ENCODE measurements at places on chromosomes 7 and 10.
A peak's percentile ranks its signal among the peaks of the same experiment; 100 is the strongest.

GRCh38 chr10:65735382-65735781 lies 1190.5 kb upstream of the LRRTM3 start:
- DNase-seq: no peak

DNA sequence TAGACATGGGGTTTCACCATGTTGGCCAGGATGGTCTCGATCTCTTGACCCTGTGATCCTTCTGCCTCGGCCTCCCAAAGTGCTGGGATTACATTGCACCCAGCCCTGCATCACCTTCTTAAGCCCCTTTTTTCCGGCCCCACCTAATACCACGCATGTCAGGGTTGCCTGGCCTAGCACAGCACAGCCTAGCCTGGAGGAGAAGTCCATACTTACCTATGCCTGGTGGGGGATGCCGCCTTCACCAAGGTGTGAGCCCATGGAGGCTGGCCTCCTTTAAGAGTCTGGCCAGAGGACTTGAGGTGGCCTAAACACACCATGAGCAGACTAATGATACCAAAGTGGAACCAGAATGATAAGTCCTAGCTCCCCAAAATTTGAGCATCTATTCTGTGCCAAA lies 22.0 kb upstream of the CUX1 start:
- no peak for DNase-seq

- DNase-seq: peak; percentile 64
Measured at GRCh38 chr7:22667562-22668239, 59.3 kb upstream of the IL6 start.

DNA sequence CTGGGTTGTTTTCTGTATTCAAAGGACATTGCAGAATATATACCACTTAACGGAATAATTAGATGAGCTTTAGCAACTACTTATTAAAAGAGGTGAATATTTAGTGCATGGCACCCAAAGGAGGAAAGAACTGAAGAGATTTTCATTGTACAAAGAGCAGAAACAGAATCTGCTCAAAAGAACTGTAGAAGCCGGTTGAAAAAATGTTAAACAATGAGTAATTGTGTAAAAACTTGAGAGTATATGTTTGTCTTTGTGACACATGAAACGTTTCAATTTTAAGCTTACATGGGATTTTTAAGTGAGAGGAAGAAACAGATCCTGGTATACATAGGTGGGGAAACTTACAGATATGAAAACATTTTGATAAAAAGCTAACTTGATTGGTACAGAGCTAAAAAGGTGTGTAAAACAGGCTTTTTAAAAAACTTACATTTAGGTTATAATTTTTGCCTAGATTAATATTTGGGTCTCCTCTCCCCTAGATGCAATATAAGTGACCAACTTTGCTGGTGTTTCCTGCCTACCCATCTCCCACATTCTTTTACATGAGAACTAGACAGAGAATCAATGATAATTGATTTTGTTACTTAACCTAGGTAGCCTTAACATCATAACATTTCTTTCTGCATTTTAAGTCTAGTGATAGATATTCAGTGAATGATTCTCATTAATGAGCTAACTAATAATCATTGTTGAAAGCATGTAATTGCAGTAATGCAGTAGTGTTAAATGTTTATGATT lies 6.8 kb downstream of the ARL5B start:
- DNase-seq: no peak

GRCh38 chr7:70210200-70210935 lies 612.1 kb downstream of the AUTS2 start:
- no peak for DNase-seq

DNA sequence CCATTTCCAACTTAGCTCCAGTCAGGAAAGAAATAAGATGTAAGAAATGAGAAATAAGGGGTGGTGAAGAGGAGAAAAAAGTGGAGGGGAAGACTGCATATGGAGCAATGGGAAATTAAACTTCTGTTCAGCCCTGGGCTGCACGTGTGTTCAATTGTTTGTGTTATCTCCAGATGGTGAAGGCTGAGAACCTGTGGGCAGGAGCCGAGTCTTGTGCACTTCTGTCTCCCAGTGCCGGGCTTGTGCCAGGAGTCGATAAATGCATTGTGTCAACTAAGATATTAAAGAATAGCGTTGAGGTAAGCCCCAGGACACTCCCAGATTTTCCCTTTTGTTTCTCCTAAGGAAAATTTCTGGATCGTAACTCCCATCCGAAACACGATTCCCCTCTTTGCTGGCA lies 98.2 kb downstream of the PRLHR start:
- DNase-seq: no peak

- peak; percentile 49 for DNase-seq
Measured at GRCh38 chr7:106947244-106947728, 82.2 kb downstream of the PIK3CG start.

GRCh38 chr7:85916016-85916415 lies 727.7 kb upstream of the GRM3 start:
- no peak for DNase-seq

DNA sequence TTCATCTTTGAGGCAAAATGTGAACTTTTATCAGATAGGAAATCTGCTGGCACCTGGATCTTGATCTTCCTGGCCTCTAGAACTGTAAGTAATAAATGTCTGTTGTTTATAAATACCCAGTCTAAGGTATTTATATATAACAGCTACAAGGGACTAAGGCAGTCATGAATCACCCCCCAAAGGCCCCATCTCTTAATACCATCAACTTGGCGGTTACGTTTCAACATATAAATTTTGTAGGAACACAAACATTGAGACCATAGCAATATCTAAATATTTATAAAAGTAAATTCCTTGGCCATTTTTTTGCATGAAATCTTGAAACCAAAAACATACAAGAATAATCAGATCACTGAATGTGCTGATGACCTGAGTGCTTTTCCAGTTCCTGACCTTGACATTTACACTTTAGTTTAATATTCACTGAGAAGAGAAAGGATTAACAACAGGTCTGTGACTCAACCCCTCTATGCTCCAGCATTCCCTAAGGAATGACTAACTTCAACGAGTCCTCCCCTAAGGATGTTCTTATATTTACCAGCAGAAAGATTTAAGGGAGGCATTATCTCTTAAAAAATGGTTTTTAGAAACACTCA lies 1438.5 kb upstream of the CELF2 start:
- DNase-seq: no peak

DNA sequence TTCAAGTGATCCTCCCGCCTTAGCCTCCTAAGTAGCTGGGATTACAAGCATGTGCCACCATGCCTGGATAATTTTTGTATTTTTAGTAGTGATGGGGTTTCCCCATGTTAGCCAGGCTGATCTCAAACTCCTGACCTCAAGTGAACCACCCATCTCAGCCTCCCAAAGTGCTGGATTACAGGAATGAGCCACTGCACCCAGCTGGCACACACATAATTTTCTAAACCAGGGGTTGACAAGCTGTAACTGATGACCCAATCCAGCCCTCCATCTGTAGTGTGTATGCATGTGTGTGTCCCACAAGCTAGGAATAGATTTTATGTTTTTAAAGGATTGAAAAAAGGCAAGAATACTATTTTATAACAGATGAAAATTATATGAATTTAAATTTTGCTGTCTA lies 125.9 kb upstream of the INSYN2A start:
- DNase-seq: no peak

DNA sequence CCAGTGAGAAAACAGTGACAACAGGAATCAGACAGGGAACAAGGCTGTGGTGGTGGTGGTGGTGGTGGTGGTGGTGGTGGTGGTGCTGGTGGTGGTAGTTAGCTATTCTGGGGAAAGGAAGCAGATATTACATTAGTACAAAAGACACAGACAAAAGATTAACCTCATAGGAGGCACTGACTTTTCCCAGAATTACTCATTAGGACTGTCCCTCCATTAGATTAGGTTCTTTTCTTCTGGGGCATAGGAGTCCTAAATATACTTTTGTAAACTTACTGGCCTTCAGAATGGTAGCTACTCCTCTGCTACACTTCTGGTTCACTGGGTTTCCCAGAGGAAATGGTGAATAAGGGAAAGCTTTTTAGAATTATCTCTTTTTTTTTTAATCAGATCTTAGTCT lies 156.6 kb upstream of the SEMA3D start:
- no peak for DNase-seq

DNA sequence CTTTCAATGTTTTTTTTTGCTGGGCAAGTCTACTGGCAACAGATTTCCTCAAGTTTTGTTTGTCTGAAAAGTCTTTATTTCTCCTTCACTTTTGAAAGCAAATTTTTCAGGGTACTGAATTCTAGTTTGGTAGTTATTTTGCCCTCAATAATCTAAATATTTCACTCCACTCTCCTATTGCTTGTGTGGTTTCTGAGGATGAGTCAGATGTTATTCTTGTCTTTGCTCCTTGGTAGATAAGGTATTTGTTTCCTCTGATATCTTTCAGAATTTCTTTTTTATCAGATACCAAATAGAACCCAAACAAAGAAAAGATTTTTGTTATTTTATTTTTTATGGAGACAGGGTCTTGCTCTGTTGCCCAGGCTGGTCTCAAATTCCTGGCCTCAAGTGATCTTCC lies 99.2 kb upstream of the MALRD1 start:
- DNase-seq: no peak

DNA sequence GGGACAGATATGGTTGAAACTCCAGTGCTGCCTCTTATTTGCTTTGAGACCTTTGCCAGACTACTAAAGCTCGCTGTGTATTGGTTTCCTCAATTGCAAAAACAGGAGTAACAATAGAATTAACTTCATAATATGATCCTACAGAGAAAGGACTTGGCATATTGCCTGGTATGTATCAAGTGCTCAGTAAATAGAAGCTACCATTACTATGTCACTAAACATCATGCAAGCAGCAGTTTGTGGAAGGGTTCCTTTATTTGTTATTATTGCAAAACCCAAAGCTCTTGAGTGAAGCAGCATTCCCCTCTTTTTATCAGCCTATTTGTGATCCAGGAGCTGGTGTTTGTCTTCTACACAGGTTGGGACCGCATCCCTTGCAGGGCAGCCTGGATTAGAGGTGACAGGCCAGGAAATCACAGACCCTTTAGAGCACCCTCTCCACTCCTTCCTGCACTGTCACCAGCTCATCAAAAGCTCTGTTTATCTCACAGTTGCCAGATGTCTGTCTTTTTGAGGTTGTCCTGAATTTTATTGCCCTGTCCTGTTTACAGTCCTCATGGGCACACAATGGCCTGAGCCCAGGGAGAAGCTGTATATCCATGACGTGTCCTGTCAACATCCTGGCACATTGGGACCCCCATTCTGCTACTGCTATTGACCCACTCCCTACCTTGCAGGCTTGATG lies 121.5 kb downstream of the SNX10 start:
- no peak for DNase-seq

DNA sequence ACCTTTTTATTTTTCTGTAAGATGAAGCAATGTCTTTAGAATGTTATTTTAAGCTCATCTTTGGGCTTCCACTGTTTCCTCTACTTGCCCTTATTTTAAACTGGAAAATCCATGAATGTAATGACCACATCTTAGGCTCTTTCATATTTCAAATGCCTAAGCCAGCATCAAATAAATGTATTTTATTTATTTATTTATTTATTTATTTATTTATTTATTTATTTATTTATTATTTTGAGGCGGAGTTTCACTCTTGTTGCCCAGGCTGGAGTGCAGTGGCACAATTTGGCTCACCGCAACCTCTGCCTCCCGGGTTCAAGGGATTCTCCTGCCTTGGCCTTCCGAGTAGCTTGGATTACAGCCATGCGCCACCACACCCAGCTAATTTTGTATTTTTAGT lies 69.2 kb downstream of the HDAC9 start:
- no peak for DNase-seq

DNA sequence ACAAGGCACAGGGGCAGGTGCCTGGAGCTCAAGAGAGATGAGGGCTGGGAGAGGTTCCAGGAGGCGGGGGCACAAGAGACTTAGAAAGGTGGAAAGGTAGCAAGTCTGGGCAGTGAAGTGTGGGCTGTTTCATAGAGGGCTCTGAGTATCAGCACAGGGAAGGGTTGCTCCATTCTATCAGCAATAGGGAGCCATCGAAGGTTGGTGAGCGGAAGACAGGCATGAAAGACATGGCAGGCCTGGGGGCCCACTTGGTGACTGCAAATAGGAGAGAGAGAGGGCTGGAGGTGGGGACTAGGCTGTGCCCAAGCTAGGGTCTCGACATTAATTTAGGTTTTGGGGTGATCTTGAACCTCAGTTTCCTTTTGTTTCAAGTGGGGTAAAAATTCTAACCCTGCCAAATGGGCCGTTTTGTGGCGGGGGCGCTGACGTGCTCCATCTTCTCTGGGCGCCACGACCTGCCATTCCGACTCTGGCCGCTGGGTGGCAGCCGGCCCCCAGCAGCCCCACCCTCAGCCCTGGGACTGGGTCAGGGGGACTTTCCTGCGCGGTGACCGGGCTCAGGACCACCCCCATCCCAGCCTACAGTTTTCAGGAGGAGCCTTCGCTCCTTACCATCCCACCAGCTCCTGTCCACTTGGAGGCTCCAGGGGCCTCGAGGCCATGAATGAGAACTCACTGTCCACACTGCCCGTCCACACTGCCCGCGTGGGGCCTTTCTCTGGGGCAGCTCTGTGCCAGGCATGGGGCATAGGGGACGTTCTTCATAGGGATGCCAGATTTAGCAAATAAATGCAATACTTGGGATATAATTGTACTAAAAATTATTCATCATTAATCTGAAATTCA lies 37.2 kb upstream of the PCBD1 start:
- no peak for DNase-seq

DNA sequence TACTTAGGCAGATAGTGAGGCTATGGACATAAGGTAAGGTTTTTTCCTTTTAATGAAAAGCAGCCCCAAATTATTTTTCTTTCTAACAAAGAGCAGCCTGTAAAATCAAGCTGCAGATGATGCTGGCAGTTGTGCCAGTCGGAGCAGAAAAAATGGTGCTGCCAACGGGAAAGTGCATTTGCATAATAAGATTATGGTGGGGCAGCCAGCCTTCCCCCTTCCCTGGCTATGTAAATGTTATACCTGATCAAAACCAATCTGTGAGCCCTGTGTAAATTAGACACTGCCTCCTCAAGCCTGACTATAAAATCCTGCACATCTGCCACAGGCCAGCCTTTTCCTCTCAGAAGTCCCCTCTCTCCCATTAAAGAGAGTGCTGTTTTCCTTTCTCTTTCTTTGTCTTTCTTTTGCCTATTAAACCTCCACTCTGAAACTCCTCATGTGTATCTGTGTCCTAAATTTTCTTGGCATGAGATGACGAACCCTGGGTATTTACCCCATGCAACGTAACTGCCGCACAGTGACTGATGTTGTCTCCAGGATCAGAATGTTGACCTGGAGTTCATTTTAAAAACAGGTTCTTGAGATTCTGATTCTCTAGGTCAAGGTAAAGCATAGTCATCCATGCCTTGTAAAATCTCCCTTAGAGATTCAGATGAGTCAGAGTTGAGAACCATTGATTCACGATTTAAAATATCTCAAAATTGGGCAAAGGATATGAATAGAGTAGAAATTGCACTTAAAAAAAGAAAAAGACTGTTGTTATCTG lies 167.3 kb upstream of the C1GALT1 start:
- no peak for DNase-seq

Measured in AG09319 (cell line).